Stimulated activated CD4-positive, alpha-beta T cell treated with anti-CD3 and anti-CD28 coated beads, TNF-alpha, amount 100 ng/mL, for 1 hour (primary cell): ENCODE measurements at places on chromosomes 4 and X.
A peak's percentile ranks its signal among the peaks of the same experiment; 100 is the strongest.

GRCh38 chrX:7514871-7515599 lies 327.9 kb upstream of the VCX start:
- no peak for DNase-seq

DNA sequence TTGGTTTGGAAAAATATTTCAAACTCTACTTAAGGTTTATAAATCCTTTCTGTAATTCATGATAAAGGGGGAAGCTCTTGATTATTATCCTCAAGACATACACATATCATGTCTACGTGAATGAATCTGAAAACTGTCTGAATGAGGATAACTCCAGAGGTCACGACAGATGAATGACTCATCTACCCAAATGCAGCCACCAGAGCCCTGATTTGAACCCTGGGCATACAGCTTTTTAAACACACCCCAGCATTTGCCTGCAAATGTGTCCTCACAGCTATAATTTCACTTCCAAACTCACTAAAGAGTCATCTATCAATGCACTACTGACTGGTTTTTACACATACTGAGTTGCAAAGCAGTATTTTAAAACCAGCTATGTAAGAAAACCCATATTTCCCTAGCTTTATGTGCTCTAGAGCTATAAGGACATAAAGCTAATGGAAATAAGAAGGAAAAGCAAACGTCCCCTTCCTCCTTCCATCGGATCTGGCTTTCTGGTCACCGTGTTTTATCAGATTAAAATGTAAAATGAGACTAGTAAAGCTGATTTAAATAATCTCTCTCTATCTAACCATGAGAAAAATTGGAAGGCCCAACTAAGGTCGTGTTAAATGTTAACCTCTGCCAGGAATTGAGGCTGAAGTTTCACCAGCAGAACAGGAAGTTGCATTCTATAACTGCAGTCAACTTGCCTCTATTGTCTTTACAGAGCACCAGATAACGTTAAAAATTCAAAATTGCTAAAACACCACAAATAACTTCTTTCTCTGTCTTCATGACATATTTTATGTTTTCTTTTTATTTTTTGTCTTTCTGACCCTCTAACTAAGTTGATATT lies 63.1 kb upstream of the SPP1 start:
- DNase-seq, result no peak

GRCh38 chrX:30215357-30215843 lies at the start of gene MAGEB2:
Gene MAGEB2, plus strand, starts transcription at chrX:30215563. Its CDS starts 3,018 bp downstream, at chrX:30218581.
- DNase-seq, result no peak

- no peak for DNase-seq
These were observed 27.5 kb downstream of the VMA21 start for GRCh38 chrX:151424505-151424904.

- no peak for DNase-seq
These were observed 58.0 kb downstream of the FBXO8 start for GRCh38 chr4:174225349-174226049.

GRCh38 chrX:69285881-69286564 lies 120.8 kb upstream of the PJA1 start:
- peak; percentile 23 for DNase-seq

DNA sequence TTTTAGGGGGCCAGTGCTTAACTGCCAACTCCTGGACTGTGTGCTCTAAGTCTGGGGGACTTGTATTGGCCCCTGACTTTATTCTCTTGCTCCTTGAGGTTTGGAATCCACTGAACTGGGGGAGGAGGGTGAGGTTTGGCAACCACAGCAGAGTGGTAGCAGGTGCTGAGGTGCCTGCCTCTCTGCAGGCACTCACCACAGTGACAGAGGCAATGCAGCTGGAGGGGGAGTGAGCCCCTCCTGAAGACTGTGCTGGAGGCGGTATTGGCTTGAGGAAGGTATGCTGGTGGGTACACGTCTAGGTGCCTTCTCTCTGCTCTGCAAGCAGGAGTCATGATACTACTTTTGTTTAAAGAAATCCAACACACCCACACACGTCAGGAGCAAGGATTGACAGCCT lies 24.6 kb downstream of the CFAP299 start:
- no peak for DNase-seq

DNA sequence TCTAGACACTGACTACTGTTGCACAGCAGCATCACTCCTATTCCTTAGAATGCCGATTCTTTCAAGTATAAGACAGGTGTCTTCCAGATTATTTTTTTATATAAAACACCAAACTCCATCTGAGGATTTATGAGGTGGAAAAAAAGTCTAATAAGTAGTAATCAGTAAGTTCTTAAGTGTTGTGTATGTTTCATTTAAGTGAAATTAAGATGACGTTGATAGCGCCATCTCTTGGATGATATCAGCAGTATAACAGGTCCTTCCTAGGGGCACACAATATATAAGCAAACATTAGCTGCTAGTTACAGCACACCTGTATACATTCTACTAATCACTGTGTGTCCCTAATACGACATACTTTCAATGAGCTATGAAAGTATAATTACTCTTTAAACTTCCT lies 99.6 kb upstream of the STS start:
- DNase-seq, result no peak

- DNase-seq, result no peak
These were observed 22.4 kb downstream of the GPM6A start for GRCh38 chr4:175789647-175790046.

DNA sequence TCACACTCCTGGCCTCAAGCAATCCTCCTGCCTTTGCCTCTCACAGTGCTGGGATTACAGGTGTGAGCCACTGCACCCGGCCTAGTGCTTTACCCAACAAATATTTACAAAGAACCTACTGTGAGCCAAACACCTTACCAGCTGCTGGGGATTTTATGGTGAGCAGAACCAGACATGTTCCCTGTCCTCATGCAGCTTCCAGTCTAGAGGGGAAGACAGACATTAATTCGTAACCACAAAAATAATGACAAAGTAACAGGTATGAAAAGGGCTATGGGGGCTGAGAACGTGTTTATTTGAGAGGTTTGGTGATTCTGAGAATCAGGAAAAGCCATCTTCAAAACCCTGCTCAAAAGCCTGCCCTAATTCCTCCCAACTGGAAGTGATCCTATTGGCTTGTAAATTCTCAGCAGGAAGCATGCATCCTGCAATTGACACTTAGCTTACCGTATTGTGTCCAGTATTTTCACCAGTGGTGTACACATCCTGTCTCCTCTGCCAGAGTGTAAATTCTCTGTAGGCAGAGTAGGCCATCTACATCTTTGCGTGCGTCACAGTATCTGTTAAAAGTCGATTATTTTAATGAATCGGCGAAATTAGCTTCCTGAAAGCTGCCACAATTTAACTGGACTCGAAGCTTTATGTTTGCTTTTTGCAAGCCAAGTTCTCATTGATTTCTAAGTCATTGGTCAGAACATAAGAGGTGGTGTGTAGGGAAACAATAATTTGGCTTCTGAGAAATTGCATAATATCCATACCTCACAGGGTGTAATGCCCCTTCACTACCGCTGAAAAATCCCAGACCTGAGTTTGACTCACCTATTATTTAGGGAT lies 67.0 kb downstream of the TMEM156 start:
- DNase-seq, result no peak

- DNase-seq, result no peak
These were observed 38.7 kb downstream of the CPEB2 start for GRCh38 chr4:15040916-15041463.

- no peak for DNase-seq
These were observed 16.7 kb upstream of the YTHDC1 start for GRCh38 chr4:68366600-68366999.

GRCh38 chrX:36963852-36964251 lies 44.3 kb upstream of the FAM47C start:
- DNase-seq, result no peak

- no peak for DNase-seq
These were observed 97.9 kb upstream of the PDHA1 start for GRCh38 chrX:19245711-19246269.

GRCh38 chrX:131830400-131831184 lies 192.5 kb upstream of the STK26 start:
- no peak for DNase-seq

GRCh38 chrX:44708470-44708869 lies 135.4 kb upstream of the DUSP21 start:
- DNase-seq, result no peak

DNA sequence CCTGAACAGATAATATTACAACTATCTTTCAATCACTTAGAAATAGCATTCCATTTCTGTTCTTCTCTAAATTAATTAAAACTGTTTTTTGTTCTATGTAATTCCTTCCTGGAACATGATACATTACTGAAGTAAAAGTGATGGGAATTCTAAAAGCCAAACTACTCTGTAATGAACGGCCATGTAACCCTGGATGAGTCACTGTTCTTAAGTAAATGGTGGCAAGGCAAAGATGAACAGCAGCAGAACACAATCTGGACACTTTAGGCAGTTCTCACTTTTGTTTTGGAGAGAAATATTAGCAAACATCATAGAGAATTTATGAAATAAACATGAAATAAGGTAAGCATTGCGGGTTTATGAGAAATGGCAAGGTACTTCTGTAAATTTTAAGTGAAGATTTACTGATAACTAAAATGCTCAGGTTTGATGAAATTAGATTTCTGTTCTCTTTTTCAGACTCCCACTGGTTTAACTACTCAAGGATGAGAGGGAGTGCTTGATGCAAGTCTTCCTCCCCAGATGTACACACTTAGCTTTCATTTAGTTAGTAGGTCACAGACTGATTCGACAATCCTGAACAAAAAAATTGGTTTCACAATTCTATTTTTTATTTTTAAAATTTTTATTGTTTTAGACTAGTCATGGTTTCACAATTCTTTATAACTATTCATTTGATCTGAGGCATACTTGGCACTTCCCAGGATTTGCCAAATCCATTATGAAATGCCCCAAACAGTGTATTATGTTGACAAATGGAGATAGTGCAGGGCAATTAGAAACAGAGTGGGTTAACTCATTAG lies 964 bp upstream of the GPR82 start:
- DNase-seq, result no peak

DNA sequence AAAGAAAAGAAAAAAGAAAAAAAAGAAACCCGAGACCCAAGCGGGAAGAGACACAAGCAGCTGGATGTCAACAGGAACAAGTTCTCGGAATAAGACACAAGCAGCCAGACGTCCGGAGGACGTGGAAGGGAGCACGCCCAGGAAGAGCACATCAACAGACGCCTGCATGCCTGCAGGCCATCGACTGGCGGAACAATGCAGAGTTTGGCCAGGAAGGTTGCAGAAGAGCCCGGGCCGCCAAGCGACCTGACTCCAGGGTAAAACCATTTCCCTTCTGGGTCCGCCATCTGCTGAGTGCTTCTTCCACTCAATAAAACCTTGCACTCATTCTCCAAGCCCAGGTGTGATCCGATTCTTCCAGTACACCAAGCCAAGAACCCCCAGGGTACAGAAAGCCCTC lies 95.6 kb upstream of the PRR32 start:
- no peak for DNase-seq

- DNase-seq, result no peak
These were observed 9.5 kb downstream of the HPGDS start for GRCh38 chr4:94332983-94333590.
